ENCODE measurements at places on chromosomes 11 and 22.

GRCh38 chr11:26322335-26323067 is 9.4 kb upstream of the ANO3 start:
- DNase-seq: no peak

DNA sequence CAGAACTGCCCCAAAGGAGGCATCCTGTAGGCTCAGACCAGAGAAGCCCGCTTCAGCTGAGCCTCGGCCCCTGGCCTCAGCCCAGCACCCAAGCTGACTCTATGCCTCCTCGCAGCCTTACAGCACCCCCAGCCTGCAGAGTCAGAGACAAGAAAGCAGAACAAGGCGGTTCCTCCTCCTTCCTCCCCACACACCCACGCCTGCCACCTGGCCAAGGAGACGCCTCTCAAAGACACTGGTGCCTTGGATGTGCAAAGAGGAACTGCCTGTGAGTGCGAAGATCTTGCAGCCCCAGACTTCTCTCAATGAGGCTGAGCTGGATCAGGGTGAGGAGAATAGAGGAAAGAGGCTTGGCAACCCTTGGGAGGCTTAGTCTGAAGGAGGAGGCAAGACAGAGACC is 60.2 kb downstream of the PDE2A start:
- DNase-seq: no peak

DNA sequence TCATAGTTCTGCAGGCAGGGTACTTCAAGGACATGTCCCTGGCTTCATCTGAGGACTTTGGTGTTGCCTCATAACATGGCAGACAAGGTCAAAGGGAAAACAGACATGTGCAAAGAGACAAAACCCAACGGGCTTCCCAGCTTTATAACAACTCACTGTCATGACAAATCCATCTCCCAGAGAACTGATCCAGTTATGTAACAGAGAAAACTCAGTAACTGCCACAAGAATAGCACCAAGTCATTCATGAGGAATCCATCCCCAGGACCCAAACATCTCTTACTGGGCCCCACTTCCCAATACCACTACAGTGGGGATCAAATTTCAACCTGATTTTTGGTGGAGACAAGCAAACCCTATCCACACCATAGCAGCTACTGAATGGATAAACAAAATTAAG is 13.0 kb downstream of the OR52N4 start:
- no peak for DNase-seq

DNA sequence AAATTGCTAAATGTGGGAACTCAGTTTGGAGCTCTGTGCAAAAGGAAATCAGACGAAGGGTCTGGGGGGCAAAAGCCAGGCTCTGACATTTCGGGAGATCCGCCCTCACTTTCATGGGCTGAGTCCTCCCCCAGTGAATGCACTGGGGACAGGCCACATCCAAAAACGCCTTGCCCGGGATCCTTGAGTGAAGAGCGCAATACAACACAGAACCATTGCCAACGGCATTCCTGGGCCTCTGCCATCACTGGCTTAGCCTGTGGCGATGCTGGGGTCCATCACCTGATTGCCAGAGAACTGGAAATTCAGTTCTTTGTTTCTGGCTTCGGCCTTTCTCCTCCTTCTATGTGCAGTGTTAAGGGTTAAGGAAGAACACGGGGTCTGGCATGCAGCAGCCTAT is 297.9 kb downstream of the SHANK2 start:
- DNase-seq: no peak

- DNase-seq: no peak
Observed at GRCh38 chr11:14052198-14052597, 89.7 kb downstream of the SPON1 start.

DNA sequence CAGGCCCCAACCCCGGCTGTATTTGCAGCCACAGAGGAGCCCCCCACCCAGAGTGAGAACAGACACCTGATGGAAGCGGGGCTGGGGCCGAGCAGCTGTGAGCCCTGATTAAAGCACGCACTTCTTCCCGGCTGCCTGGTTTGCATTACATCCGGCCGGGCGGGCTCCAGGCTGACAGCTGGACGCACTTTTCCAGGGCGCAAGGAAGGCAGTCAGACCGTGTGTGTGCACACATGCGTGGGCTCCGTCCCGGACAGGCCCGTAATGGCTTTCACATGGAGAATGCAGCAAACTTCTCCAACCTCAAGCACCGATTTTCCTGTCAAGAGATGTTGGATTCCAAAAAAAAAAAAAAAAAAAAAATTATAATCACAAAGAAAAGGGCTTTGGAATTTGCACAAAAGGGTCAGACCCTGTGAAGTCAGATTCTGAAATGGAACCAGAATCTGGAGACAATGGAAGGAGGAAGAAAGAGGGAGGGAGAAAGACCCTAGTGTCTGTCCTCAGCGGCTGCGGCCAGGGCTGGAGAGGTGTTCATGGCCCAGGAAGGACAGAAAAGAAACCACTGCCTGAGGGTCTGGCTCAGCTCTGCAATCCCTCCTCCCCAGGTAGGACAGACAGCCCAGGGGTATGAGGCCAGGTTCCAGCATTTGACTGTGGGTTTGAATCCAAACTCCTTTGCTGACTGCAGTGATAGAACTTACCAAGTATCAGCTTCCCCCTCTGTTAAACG is 365.5 kb downstream of the MN1 start:
- DNase-seq: peak; percentile 86

GRCh38 chr11:24779791-24780190 is 282.9 kb downstream of the LUZP2 start:
- no peak for DNase-seq

DNA sequence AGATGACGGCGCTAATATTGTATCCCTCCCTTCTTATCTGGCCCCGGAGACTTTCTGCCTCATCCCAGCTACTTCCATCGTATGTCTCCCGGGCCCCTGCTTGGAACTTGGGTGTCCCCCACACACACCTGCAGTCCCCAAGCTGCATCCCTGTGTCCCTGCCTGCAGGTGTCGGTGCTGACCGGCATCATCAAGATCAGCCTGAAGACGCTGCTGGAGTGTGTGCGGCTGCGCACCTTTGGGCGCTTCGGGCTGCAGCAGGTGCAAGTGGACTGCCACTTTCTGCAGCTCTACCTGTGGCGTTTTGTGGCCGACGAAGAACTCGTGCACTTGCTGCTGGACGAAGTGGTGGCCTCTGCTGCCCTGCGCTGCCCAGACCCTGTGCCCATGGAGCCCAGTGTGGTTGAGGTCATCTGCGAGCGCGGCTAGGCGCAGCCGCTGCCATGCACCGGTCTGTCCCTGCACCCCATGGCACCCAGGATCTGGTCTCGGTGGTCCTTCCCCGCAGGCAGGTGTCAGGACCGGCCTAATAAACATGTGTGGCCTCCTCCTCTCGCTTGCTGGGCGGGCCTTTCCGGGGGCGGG is 421 bp upstream of the TM7SF2 start:
- no peak for DNase-seq

- no peak for DNase-seq
Observed at GRCh38 chr22:20583471-20583922, 76.1 kb downstream of the MED15 start.

- peak; percentile 71 for DNase-seq
Observed at GRCh38 chr11:68338051-68338780, 25.8 kb downstream of the LRP5 start.

DNA sequence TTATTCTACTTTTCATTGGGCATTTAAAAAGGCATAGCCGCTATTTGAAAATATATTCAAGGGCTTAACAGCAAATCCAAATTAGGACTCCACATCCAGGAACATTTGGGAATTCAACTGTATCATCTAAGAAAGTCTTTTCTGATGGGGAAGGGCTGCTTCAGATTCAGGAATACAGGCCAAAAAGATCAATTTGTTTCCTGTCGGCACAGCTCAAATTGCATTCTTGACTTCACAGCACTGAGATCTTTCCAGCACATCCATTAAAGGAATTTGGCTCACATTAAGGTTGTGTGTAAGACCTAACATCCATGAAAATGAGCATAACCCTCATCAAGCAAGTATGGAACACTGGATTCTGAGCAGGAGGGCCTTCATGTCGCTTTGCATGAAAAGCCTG is 1169.5 kb upstream of the CCDC90B start:
- no peak for DNase-seq

DNA sequence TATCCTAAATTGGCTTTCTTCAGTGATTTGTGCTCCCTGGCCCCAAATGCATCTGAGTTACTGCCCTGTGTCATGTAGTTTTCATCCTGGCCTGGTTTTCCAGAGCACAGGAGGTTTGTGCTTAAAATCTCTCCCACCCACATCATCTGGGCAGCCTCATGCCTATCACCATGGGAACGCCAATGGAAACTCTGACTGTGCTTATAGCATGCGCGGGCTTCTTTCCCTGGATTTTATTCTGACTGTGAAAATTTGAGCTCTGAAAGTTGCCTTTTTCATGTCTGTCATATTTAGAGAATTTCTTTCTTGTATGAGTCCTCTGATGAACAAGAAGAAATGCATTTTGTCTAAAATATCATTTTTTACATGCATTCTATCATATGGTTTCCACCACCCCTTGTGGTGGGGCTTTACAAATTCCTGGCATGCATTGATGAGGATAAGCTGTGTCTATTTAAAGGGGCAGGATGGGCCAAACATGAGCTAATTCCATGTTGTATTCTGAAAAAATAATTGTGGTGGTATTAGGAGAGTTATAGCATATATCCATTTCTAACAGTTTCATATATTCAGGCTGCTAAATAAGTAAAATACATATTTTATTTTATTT is 55.1 kb downstream of the IRAG1 start:
- peak; percentile 48 for DNase-seq

- DNase-seq: peak; percentile 7
Observed at GRCh38 chr11:980438-981357, 55.0 kb downstream of the AP2A2 start.

DNA sequence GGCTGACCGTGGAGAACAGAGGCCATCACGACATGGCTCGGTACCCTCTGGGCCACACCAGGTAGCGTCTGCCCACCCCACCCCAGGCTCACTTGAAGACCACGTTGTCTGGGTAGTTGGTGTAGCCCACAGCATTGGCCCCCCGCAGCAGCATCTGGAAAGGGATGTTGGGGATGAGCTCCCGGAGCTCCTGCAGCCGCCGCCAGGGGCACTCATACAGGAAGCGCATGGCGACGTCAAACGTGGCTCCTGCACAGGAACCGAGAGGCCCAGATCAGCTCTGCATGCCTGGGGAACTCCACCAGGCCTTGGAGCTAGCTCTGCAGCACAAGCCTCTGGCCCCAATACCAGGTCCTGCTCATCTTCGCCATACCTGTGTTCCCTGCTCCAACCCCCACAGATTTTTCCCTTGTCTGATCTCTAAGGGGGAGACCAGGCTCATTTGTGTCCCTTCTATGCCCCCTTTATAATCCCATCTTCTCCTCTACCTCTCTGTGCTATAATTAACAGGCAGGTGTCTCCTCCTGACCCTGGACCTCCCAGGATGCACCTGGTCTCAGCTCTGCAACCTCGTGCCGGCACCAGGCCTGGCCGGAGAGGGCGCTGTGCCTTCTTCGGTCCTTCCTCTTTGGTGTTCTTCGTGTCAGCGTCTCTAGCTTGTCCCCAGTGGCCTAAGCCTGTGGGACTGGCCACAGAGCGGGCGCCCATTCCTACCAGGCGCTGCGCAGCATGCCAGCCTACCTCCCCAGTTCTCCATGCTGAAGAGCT is 5.0 kb upstream of the LRFN4 start:
- no peak for DNase-seq

DNA sequence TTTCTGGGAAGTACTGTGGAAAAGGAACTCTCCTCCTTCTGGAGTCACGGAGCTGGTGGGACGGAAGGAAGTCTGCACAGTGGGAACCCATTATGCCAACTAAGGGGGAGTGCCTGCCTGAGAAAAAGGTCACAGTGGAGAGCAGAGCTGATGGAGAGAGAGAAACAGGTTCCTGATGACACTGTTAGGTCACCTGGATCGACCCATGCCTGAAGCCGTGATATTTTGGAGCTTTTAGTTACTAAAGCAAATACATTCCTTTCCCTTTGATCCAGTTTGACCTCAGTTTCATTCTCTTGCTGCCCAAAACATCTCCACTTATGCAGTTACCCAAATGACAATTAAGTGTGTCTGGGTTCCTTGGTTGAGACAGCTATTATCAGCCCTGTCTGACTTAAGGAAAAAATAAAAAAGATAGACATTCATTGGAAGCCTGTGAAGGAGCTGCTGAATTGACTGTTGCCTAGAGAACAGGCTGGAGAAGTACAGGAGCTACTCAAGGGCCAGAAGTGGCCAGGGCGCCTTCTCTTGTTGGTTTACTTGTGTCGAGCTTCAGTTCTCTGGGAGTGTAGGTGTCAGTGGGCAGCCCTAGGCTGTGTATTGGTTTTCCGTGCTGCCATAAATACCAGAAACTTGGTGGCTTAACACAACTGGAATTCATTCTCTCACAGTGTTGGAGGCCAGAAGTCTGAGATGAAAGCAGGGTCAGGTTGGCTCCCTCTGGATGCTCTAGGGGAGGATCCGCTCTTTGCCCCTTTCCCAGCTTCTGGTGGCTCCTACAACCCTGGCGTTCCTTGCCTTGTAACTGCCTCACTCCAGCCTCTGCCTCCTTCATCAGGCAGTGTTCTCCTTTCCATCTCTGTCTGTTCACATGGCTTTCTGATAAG is 13.6 kb downstream of the MRGPRD start:
- DNase-seq: no peak

All from AG10803 (cell line).